HT1080 (cell line): ENCODE measurements at places on chromosomes 5 and 9.

DNA sequence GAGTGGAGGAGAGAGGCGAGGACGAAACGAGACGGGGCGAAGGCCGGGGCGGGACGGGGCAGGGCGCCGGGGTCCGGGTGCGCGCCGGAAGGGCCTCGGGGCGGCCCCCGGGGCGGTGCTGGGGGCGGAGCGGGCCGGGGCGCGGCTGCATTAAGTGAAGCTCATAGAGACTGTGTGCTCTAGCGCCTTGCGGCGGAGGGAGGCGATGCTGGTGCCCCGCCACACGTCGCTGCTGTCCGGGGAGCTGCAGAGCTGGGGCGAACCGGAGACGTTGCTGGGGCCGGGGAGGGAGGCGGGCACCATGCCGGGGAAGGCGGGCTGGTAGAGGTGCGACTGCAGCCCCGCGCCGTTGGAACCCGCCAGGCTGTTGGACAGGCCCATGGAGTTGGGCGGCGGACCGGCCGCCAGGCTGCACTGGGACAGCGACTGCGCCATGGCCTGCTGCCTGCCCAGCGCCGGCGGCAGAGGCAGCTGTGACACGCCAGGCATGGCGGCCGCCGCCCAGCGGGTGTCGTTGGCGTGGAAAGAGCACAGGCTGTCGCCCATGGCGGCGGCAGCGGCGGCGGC is 8.3 kb downstream of the OTP start:
- DNase-seq = peak; percentile 55

GRCh38 chr5:16082053-16082452 is 97.5 kb downstream of the MARCHF11 start:
- peak; percentile 15 for DNase-seq

GRCh38 chr5:82023644-82024043 is 51.8 kb downstream of the ATG10 start:
- DNase-seq = no peak

- DNase-seq = no peak
These were observed 58.0 kb downstream of the PTPN3 start for GRCh38 chr9:109440117-109440515.

GRCh38 chr9:33155393-33155792 is 11.7 kb downstream of the B4GALT1 start:
- peak; percentile 40 for DNase-seq

DNA sequence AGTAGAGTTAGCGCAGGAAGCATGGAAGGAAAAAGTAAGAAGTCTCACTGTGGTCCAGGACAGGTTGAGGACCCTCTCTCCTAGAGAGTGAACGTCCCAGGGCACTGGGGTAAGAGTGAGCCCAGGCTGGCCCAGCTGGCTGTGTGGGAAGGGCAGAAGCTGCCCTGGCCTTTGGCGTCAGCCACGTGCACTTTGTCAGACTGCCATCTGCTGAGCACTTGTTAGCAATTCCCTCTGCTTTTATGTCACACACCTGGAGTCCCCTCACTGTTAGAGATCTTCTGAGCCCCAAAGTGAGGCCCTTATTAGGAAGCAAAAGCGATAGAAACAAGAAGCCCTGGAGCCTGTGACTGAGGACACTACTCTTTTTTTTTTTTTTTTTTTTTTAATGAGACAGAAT is 79.1 kb downstream of the UGCG start:
- DNase-seq = no peak

DNA sequence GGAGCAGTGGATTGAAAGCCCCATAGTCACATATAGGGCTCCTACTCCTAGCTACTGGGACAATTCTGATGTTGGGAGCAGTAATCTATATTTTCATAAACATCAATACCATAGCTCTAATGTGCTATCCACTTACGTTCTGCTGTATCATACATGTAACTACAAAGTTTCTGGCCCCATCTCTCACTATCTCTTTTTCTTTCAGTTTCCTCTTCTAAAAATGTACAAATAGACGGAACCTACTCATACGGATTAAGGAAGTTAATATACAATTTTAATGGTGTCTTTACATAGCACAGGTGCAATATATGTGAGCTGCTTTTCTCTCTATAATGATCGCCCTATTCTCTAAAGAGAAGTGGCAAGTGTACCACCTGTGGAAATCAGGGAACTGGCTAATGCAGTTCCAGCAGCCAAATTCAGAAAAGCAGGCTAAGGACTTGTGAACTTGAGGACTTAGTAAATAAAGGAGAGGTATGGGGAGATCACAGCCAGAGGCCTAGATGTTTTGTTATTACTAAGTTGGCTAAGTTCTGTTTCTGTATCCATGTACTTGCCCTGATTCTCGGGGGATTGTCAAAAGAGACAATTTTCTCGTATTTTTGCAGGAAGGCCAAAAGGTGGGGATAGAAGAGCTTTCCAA is 1021.9 kb downstream of the CDH12 start:
- DNase-seq = no peak

- DNase-seq = no peak
These were observed 401.9 kb downstream of the TLE4 start for GRCh38 chr9:79973627-79974026.

DNA sequence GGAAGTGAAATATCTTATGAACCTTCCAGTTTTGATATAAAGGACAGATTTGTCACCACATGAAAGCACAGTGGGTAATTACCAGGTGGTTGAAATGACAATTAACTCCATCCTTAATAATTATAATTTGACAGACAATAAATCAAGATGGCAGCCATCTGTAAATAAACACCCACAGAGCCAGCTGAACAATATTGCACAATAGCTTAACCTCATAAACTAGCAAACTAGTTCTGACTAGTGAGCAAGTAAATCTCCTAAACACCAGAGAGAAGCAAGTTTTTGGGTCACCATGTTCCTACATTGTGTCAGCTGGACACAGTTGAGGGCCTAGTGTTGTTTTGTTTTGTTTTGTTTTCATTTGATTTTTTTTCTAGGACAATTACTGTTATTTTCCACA is 577.4 kb downstream of the ACTL7B start:
- no peak for DNase-seq

DNA sequence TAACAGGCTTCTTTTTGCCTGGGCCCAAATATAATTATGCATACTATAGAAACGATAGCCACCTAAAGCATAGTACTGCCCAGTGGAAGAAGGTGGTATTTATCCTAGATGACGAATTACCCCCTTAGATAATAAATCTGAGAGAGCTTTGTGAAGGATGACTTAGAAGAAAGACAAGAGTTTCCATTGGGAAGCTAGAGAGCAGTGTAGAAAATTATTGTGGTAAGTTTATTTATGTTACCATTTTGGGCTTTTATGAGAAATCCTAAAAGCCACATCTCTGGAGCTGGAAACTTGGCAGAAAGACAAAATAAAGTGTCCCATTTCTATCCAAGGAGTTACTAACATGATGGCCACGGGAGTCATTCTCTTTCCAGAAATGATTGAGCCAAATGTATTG is 172.0 kb upstream of the SEMA6A start:
- no peak for DNase-seq

- DNase-seq = peak; percentile 99
These were observed 8.6 kb upstream of the ANKRD33B start for GRCh38 chr5:10555277-10555684.

DNA sequence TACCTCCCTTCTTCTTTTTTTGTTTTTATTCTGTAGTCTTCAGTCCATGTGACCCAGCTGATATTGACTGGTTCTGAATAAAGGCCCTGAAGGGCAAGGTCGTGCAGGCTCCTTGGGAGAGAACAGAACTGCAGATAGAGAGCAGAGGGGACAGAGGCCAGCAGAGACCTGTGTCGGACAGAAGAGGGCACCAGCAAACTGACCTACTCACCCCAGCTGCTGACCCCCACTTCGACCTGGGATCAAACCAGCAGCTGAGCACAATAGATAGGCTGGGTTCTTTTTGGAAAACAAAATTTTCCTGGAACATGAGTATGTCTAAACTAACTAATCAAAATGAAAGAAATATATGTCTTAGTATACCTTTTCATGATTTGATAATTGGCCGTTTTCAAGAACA is 695.1 kb downstream of the NR2F1-AS1 start:
- no peak for DNase-seq

GRCh38 chr5:76546497-76547102 is 76.6 kb downstream of the F2RL2 start:
- DNase-seq = no peak

DNA sequence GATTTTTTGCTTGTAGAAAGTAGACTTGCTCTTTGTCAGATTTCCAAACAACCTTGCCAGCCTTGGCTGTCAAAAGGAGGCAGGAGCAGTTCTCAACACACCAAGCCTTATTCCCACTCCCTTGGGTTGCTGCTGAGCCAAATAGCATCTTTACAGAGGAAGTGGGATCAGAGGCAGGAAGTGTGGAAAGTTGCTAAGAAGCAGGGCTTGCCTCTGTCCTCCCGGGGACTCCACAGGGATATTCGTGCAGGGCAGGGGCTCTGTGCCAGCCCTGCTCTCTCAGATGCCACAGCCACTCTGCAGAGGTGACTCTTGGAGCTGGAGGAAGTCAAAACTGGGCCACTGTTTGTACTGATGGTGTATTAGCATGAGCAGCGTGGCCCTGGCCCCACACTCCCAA is 24.3 kb downstream of the PTPDC1 start:
- peak; percentile 60 for DNase-seq

- no peak for DNase-seq
These were observed 4.2 kb upstream of the GDNF start for GRCh38 chr5:37844009-37844408.

DNA sequence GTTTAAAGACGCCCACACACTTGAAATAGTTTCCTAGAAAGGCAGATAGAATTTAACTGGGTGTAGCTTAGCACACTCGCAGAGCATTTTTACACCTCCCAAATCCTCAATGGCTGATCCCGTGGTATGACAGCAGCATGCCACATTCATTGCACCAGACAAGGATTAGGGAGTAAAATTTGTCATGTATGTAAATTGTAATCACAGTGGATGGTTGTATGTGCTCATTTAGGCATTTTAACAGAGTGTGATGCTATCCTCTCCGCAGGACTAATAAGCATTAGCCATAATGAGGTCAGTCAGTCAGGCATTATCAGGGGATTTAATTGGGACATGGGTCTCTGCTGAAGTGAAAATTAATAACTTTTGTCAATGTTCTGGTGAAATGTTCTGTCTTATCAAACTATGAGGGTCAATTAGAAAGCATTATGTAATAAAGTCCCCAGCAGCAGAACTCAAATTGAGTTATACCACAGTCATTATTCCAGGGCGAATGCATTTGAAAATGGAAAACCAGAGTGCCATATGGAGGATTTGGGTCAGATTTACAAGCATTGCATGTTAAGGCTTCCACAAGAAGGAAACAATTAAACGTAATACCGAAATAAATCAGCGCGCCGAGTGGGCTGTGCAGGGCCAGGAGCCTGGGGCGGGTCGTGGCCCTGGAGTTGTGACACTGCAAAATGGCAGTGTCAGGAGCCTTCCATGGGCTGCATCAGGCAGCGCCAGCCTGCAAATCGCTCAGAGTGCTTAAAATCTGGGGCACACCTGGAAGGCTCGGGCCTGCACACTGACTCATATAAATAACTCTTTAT is 602.2 kb downstream of the BNC2 start:
- no peak for DNase-seq

DNA sequence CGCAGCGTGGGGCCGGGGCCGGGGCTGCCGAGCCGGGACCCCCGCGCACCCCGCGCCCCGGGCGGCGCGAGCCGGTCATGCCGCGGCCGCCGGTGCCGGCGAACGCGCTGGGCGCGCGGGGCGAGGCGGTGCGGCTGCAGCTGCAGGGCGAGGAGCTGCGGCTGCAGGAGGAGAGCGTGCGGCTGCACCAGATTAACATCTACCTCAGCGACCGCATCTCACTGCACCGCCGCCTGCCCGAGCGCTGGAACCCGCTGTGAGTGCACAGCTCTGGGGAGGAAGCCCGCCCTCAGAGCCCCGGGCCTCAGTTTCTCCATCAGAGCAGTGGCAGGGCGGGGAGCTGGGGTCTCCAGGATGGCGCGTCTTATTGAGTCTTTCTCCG is 335 bp downstream of the GALNT12 start:
- DNase-seq = no peak

GRCh38 chr9:23543419-23543818 is 282.6 kb downstream of the ELAVL2 start:
- peak; percentile 54 for DNase-seq

GRCh38 chr9:25377039-25377438 is 301.2 kb downstream of the TUSC1 start:
- DNase-seq = no peak

DNA sequence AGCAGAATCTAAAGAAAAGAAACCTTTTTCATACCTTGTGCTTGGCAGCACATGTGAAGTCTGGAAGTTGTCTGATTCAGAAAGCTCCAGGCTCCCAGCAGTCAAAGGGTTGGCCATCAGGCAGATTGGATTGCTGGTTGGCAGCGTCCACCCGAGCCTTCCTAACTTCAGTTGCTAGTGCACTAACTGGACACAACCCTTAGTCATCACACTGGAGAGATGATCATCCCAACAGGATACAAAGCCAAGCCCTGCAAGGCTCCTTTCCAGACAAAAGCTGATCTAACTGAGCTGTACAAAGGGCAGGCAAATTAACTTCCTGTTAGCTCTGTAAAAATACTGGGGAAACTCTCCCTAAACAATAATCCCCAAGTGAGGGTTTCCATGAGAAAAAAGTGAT is 185.6 kb downstream of the SNX18 start:
- peak; percentile 86 for DNase-seq

- DNase-seq = no peak
These were observed 956.5 kb downstream of the CDH18 start for GRCh38 chr5:19031491-19031890.

GRCh38 chr9:135869909-135870308 is 37.4 kb downstream of the CAMSAP1 start:
- no peak for DNase-seq

DNA sequence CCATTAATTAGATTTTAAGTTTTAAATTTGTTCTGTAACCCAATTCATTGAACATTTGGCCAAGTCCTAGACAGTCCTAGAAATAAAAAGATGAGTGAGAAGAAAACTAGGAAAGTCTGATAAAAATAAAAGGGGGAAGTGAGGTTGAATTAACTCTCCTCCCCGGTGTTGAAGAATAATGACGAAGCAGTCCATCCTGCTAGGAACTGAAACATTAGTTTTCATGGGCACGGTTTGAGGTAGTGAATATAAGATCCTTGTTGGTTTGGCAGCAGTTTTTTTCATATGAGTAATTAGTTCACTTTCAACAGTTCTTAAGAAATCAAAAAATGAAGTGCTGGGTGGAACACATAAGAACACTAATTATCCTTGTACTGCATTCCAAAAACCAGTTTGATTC is 103.1 kb downstream of the MTREX start:
- no peak for DNase-seq

DNA sequence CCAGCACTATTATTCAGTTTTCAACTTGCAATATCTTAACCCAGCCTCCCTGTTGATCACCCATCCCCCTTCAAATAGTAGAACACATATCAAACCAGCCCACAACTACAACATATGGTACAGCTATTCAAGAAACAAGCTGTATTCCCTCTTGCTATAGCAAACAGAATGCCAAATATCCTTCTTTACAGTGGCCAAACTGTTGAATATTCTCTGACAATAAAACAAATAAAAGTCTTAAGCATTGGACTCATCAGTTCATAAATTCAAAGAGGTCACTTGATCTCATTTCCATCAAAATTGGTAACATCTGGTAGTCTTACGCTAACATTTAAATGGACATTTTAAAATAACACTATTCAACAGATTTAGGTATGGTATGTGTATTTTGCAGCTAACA is 350.8 kb downstream of the EFNA5 start:
- no peak for DNase-seq
